ENCODE measurements at places on chromosomes 5 and 9. TPM values are rescaled to one million over a fixed set of nuclear protein-coding genes. Genes with fewer than 3 reads are reported as not detected.

ATOX1 gene
- 56.3 TPM for total RNA-seq

NR6A1 gene
- total RNA-seq, result 0.36 TPM

DNA sequence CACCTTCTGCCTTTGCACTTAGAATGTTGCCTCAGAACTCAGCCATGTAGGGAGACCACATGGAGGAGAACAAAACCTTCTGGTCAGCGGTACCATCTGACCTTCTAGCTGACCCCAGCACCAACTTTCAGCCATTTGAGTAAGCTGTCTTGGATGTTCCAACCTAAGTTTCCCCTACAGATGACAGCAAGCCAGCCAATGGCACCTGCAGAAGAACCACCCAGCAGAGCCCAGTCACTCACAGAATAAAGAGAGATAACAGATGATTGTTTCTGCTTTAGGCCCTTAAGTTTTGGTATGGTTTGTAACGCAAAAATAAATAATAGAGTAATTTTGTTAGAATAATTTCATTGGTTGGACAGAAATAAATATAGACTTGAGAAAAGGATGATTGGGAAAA is 10.4 kb downstream of the DNAH5 start:
- no peak for DNase-seq

MARCHF3 gene
- 18.8 TPM for total RNA-seq

- DNase-seq, result no peak
Observed at GRCh38 chr5:154861946-154862345, 3.5 kb downstream of the CNOT8 start.

GRCh38 chr5:131433109-131433508 is 169.3 kb downstream of the CDC42SE2 start:
- no peak for DNase-seq

- no peak for DNase-seq
Observed at GRCh38 chr5:17282283-17283120, 65.1 kb downstream of the BASP1 start.

DNA sequence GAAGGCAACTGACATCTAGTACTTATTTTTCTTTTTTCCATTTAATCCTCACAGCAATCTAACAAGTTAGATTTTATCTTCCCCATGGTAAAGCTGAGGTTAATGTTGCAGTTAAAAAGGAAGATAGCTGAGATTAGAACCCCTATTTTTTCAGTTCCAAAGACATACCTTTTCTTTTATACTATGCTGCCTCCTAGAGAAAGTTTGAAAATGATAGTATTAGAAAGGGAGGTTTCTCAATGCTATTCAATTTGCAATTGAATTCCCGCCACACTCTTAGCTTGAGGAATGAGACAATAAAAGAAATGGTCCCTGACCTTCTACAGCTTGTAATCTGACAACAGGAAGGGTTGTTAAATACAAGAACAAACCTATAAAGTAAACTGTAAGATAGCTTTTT is 195.9 kb upstream of the TRIM32 start:
- no peak for DNase-seq

DNA sequence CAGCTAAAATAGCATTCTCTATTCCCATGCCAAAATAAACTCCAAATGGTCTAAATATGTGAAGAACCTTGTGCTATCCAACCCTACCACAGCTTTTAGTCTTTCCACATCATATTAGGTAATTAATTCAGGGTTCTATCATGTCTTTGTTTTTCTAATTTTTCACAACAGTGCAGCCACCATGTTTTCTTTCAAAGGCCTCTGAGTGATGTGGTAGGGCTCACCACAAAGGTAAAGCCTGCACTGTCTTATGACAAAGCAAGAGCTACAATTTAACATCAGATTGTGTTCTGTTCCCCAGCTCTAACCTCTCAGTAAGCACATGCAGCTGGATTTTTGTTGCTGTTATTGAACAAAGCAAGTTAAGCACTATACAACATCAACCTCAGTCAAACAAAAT is 52.4 kb downstream of the MEF2C start:
- DNase-seq, result no peak

- no peak for DNase-seq
Observed at GRCh38 chr5:112065781-112066180, 308.8 kb upstream of the NREP start.

DRD1 gene
- 0.18 TPM for total RNA-seq

DNA sequence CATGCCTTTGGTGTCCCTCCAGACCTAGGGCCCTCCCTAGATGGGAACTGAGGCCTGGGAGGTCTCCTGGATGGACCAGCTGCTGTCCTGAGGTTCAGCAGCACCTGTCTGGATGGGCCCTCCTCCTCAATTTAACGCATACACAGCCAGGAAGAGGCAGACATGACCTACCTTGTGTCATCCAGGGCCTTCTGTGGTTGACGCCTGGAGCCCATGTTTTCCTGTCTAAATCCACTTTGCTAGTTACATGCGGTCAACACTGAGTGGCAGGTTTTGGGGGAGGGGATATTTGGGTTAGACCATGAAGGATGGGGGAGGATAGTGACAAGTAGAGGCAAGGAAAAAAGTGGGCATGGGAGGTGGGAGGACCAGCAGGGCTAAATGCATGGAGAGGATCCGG is 3.1 kb upstream of the STC2 start:
- no peak for DNase-seq

CBY3 gene
- 0.18 TPM for total RNA-seq

GHR gene
- total RNA-seq, result 1.1 TPM

TCF7 gene
- total RNA-seq, result 0.83 TPM

PRLR gene
- total RNA-seq, result 0.54 TPM

BAAT gene
- not detected for total RNA-seq

GRCh38 chr9:97978371-97979130 is 4.6 kb upstream of the ANP32B start:
- no peak for DNase-seq

RAB3C gene
- total RNA-seq, result not detected

AK1 gene
- 51.4 TPM for total RNA-seq

CDC20B gene
- total RNA-seq, result not detected

FYB1 gene
- total RNA-seq, result not detected

PROP1 gene
- total RNA-seq, result not detected

PCDHA9 gene
- under 0.01 TPM for total RNA-seq

Data from IMR-90 (cell line).